ENCODE measurements at places on chromosomes 6 and 20.

DNA sequence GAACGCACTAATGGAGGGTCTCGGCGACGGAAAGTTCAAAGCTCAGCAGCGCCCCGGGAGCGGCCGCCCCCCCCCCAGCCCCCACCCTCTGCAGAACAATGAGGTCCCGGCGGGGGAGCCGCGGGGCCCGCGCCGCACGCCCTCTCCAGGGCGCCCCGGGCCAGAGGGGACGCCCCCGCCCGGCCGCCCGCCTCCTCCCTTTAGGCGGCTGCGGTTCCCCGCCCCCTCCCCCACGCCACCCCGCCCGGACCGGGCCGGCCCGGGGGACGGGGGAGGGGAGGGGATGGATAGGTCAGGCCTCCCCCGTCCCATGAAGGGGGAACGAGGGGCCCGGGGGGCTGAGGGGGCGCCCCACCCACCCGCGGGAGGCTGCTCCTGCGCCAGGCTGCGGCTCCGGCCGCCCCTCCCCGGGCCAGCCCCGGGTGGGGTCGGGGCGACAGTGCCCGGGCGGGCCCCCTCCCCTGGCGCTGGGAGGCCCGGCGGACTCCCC is 1.5 kb downstream of the NOL4L start:
- no peak for DNase-seq

DNA sequence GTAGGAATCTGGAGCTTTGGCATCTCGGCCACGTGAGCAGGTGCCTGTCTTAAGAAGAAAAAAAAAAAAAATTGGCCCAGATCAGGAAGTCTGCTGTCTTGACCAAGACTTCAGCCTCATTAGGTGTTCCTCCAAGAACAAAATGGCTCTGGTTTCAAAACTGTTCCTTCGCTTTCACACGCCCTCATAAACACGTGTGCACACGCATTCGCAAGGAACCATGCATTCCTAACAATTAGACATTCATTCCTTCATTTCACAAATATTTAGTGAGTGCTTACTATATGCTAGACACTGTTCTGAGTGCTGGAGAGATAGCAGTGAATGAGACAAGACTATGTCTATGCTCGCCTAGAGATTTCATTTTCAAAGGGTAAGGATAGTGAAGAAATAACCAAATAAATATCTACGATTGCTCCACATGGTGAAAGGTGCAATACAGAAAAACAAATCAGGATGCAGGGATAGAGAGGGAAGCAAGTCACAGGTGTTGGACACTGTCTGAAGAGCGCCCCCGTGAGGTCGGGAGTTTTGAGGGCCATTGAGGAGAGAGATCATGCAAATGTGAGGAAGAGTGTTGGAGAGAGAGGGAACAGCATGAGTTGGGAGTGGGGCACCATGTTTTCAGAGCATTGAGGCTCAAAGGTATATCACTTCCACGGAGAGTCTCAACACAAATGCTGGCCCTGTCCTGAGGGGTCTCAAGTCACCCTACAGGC is 53.3 kb downstream of the CCDC170 start:
- no peak for DNase-seq

DNA sequence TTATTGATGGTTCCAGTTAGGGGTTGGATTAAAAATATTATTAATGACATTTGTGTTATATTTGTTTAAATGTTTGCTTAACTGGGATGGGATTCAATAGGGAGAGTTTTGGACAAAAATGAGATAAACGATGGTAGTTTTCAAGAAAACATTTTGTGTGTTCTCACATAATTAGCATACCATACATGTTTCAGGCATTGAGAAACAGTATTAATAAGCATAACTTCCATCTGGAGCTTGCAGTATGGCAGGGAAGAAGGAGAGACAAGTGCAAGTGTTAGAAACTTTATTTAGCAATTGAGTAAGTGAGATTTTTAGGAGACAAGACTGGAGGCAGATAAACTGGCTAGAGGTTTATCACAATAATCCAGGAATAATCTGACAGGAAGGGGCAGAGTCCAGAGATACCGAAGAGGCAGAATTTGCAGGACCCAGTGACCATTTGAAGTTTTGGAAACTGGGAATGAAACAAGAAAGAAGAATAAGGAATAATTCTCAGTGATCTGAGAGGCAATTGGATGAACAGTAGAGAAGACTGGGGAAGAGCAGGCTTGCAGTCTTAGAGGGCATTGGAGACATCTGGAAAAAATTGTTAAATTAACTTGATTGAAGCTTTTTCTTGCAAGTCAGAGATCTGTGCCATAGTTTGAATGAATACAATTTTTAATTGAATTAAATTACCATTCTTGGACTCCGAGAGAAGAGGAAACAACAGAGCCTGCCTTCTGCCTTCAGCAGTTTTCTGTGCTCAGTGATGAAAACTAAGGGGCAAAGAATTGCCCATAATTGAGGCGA is 73.0 kb upstream of the PTCHD4 start:
- no peak for DNase-seq

DNA sequence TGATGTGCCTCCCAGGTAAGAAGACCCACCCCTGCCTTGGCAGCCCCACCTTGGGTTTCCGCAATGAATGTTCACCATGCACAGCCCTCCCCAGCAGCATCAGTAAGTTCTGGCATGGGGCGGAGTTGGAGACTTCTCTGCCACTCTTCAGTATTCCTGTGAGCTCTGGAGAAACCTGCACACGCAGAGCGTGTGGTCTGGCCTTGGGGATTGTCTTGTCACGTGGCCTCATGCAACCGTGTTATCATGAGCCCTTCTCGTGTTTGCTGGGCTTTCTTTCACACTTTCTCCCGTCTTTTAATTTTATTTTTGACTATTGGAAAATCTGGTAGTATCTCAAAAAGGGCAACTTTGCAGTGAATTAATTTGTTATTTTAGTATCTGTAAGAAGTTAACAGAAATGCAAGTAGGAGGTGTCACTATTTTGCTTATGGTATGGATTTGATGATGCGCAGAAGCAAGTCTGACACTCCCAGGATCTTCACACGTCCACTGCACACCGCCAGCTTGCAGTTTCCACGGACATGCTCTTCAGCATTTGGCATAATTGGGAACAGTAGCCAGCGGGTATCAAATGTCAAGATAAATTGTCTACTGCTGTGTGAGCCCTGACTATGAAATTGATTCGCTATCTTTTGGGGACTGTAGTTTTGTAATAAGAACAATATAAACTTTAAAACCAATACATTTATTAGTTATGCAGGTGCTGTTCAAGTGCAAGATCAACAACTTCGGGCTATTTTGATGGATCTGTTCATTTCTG is 463.5 kb downstream of the QKI start:
- no peak for DNase-seq

GRCh38 chr6:166570929-166571713 is 15.4 kb downstream of the RAMACL start:
- DNase-seq, result no peak
